ENCODE measurements at places on chromosomes 1 and 21. TPM values are rescaled to one million over a fixed set of nuclear protein-coding genes. Genes with fewer than 3 reads are reported as not detected.

The C1orf87 gene
- polyA plus RNA-seq: not detected

The SLC41A1 gene
- polyA plus RNA-seq: 20.5 TPM

- no peak for DNase-seq
These were observed 1.5 kb upstream of the HDGF start for GRCh38 chr1:156752843-156753482.

DNA sequence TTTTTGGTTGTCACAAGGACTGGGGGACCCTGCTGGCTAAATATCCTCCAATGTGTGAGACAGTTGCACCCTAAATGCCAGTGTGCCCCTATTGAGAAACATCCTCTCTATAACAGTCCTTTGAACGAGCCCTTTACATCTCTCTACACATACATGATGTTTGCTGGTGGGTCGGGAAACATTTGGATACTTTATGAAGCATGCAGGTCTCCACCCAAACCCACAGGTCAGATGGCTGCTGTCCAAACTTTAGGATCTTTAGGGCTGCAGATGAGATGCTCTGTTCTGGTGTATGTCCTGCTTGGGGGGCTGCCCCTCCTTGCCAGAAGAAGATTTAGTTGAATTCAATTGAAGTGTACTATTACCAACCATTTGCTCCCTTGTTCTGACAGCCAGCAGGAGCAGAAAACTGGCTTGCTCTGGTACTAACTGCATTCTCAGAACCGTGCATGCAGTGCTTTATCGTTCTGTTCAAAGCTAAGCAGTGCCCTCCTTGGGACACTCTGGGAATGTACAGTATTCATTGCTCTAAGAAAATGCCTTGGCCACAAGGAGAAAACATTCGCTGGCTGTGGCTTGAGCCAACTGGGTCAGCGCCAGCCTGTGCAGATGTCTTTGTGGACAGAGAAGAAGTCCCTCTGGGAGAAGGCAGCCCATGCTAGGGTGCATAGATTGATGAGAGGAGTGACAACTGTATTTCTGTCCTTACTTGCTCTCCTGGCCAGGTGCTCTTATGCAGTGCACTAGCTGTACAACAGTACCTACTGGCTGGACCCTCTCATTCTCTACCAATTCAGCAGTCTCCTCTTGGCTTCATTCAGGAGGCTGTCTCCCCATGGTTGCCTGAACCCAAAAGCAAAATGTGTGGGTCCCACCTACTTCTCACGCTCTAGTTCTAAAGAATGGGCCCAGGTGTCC, 61.4 kb upstream of the DIRAS3 start:
- DNase-seq: no peak

GRCh38 chr1:68046423-68046822, 4.0 kb downstream of the DIRAS3 start:
- no peak for DNase-seq

DNA sequence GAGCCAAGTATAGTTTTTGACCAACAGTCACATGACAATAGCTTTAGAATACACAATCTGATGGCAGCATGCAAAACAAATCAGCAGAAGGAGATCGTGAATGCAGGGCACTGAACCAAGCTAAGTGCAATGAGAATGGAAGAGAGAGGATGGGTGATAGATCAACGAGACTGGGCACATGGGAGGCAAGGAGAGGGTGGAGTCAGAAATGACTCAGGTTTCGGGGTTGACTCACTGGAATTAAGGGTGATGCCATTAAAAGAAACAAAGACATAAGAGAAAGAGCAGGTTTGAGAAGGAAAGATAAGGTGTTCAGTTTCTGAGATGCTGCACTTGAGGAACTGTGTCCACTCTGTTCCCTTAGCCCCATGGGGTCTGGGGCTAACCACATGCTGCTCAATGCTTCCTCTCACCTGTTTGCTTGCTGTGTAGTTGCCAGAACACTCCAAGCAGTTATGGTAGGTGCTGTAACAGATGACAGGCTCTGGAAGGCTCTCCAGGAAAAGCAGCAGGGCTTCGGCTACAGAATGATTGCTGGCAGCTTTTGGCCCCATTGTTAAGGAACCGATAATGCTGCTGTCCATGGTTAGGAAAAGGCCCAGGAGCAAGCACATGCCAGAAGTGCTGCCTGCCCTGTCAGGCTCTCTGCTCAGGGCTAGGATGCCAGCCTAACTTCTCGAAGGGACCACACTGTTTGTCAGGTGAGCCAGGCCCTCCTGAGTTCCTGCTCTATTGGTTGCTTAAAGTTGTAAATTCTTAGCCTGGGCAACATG, 6.1 kb upstream of the MTF1 start:
- no peak for DNase-seq
